Glomerular endothelial cell (primary cell): ENCODE measurements at places on chromosomes 5 and 9.

- no peak for DNase-seq
Measured at GRCh38 chr5:85512896-85513295, 1104.8 kb upstream of the COX7C start.

GRCh38 chr9:4096121-4096520 lies 203.7 kb downstream of the GLIS3 start:
- no peak for DNase-seq

DNA sequence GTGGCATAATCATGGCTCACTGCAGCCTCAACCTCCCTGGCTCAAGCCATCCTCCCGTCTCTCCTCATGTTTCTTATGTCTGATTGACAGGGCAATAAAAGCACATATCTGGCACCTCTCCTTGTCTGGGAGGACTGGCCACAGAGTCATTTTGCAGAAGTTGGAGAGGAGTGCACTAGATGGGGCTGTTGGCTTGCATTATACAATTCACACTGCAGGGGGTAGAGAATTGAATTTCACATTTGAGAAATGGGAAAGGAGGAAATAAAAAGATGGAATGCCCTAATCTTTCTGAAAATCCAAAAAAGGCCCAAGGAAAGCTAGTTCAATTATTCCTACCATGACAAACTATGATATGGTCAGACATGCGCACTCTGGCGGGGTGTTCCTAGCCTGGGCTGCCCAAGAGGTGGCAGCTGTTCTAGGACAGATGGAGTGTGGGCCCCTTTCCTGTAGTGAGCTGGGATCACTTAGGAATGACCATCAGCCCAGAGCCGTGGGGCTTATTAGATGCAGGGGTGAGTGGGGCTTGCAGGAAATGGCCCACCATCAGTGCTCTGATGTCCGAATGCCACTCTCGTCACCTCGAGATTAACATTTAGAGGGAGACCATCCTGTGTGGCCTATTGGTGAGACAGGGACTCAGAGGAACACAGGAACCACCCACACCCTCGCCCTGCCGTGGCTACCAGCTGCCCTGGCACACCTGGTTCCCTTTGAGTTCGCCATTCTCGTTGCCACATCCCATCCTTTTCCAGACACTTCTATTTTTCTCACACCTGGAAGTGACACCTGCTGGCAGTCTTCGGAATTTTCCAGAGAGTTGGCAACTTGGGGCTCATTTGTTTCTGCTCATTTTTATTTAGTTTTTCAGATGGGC lies 21.8 kb upstream of the ANKRD18A start:
- peak; percentile 7 for DNase-seq

DNA sequence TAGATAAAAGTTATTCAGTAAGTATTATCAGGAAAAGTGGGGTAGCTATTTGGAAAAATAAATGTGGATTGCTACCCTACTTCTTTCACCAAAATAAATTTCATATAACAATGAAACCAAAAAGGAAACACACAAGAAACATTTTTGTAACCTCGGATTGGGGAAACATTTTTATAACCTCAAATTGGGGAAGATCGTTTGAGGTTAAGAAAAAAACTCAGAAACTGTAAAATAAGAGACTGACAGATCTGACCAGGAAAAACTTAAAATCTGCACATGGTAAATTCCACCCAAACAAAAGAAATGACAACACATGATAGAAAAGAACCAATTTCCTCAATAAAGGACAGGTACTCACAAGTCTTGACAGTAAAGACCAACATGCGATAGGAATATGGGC lies 13.5 kb downstream of the EFCAB9 start:
- DNase-seq, result no peak

DNA sequence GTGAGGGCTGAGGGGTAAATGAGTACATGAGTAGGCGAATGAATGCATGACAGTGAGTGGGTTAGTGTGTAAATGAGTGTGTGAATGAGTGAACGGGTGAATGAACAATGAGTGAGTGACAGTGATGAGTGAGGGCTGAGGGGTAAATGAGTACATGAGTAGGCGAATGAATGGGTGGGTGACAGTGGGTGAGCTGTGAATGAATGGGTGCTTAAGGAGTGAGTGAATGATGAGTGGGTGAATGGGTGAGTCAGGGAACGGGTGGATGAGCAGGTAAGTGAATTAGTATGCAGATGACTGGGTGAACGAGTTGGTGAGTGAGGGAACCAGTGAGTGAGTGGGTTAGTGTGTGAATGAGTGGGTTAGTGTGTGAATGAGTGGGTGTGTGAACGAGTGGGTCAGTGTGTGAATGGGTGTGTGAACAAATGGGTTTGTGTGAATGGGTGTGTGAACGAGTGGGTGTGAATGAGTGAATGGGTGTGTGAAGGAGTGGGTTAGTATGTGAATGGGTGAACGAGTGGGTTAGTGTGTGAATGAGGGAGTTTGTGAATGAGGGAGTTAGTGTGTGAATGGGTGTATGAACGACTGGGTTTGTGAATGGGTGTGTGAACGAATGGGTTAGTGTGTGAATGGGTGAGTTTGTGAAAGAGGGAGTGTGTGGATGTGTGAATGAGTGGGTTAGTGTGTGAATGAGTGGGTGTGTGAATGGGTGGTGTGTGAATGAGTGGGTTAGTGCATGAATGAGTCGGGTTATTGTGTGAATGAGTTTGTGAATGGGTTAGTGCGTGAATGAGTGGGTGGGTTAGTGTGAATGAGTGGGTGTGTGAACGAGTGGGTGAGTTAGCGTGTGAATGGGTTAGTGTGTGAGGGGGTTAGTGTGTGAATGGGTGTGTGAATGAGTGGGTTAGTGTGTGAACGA lies 32.9 kb downstream of the NKD2 start:
- DNase-seq, result no peak

DNA sequence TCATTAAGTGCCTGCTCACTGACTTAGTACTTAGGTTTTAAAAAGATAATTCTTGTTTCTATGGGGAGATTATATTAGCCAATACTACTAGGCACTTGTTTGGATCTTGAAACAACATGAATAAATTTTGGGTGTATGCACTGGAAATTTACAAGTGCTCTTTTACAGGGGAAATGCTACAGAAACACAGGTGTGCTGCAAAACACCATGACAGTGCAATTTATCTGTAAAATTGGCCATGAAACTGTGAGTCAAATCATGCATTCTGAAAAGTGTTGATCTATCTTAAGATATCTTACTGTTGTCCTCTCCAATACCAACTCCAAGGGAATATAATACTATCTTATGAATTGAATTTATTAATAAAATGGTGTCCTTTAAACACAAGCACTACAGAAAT lies 12.1 kb upstream of the PCDHB1 start:
- no peak for DNase-seq

DNA sequence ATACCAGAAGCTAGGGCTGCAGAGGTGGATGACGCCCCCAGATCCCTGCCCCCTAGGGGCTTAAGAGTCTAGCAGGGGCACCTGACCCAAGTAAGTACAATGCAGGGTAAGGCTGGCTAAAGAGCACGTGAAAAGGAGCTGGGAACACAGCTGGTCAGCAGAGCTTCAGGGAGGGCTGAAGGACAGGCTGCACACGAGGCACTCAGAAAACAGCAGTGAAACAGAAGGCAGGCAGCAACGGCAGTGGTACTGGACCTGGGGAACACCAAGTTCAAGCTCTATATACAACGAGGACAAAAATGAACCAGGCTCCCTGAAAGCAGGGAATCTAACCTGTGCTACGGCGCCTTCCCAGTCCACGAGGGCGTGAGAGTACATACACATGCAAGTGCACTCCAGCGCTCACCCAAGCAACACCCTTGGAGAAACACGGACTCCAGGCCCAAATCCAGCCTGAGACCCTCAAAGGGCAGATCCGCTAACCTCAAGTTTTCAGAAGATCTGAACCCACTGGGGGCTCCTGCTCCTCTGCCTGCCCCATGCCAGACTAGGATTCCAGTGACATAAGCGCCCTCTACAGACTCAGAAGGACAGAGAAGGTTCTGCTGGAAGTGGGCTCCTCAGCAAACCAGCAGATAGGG lies 57.4 kb downstream of the PSMB7 start:
- no peak for DNase-seq

GRCh38 chr5:68720884-68721610 lies 372.8 kb upstream of the SLC30A5 start:
- DNase-seq, result no peak

DNA sequence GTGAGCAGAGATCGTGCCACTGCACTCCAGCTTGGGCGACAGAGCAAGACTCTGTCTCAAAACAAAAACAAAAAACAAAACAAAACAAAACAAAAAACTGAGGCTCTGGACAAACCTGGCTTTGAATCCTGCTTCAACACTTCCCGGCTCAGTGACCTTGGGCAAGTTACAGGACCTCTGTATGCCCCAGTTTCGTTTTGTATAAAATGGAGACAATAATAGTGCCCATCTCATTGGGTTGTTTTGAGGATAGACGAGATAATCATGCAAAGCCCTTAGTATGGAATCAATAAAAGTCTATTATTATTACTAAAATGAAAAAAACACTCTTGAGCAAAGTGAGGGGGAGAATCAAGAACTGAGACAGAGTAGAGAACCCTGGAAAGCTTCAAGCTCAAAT lies 184.9 kb downstream of the ATP10B start:
- DNase-seq, result no peak
